H1 (cell line): ENCODE measurements at places on chromosomes 2 and 18.

- H3K4me3 ChIP-seq: no peak overlapping the region
- no peak for DNase-seq
- no peaks in the 10 kb centered on the region for H3K4me1 ChIP-seq
- no peak overlapping the region for H3K27ac ChIP-seq
- H3K36me3 ChIP-seq: no peaks in the 10 kb centered on the region
These were observed 32.0 kb downstream of the MAP3K20 start for GRCh38 chr2:173107629-173108022.

GRCh38 chr2:71603311-71603811 is 150.0 kb downstream of the DYSF start:
- no peaks in the 10 kb centered on the region for H3K27me3 ChIP-seq
- no peak overlapping the region for H3K27ac ChIP-seq
- H3K4me3 ChIP-seq: no peak overlapping the region
- H3K4me1 ChIP-seq: no peaks in the 10 kb centered on the region
- H3K36me3 ChIP-seq: no peaks in the 10 kb centered on the region

- H3K27me3 ChIP-seq: peaks cover 14% of the 10 kb centered on the region
- DNase-seq: no peak
- H3K27ac ChIP-seq: no peak overlapping the region
- H3K36me3 ChIP-seq: no peaks in the 10 kb centered on the region
These were observed 137.0 kb downstream of the MEIS1 start for GRCh38 chr2:66571918-66572317.

DNA sequence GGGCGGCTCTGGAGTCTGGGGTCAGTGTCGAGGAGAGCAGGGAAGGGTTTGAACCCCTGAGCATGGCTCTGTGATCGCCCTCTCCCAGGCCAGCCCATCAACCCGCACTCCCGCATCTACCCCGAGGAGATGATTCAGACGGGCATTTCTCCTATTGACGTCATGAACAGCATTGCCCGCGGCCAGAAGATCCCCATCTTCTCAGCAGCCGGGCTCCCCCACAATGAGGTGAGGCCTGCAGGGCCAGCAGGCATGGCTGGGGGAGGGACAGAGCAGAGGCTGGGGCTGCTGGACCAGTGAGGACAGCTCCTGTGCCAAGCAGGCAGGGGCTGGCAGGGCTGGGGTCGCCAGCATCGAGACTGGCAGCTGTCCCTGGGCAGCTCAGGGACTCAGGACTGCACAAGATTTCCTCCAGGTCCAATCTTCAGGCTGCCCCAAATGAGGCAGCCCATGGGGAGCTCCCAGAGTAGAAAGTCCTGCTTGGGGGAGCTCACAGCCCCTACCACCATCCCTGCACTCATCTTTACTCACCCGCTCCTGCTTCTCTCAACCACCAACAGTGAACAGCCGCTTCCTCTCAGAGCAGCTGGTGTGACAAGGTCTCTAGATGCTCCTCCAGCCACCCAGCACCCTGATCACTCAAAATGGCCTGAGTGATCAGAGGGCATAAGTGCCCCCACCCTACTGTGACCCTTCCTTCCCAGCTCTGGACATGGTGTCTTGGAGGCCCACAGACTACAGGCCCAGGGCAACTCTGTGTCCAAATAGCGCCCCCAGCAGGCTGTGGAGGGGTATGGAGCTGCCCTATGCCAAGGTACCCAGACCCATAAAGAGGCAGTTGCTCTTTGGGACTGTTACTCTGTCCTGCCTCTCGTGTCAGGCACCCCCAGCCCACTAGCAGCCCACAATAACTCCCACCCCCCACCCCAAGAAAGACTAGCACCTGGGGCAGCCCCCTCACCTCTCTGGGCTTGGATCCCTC is 18.3 kb upstream of the ANKRD53 start:
- no peaks in the 10 kb centered on the region for H3K36me3 ChIP-seq
- peak; percentile 83 for DNase-seq
- no peak overlapping the region for H3K4me3 ChIP-seq
- no peaks in the 10 kb centered on the region for H3K4me1 ChIP-seq
- no peak overlapping the region for H3K27ac ChIP-seq

DNA sequence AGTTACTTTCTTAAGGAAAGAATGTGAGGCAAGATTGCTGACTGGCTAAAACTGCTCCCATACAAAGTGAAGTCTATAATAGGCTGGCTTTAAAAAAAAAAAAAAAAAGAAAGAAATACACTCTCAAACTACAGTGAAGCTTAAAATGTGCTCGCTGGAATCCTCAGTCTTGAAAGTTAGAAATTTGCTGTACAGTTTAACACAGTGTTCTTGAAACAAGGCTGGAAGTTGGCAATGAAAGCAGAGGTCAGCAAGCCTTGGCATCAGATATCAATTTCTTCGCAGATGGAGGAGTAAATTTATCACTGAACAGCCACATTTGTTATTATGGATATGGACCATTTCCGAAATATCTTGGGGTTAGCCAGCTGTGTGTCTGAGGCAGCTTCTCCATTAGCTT is 392.9 kb downstream of the ZNF516 start:
- no peaks in the 10 kb centered on the region for H3K4me1 ChIP-seq
